ENCODE measurements at places on chromosomes 3 and 15.
A peak's percentile ranks its signal among the peaks of the same experiment; 100 is the strongest.

GRCh38 chr3:11164607-11165006 is 10.3 kb downstream of the HRH1 start:
- DNase-seq = no peak

- no peak for DNase-seq
Measured at GRCh38 chr15:66912441-66912840, 153.0 kb upstream of the SMAD3 start.

DNA sequence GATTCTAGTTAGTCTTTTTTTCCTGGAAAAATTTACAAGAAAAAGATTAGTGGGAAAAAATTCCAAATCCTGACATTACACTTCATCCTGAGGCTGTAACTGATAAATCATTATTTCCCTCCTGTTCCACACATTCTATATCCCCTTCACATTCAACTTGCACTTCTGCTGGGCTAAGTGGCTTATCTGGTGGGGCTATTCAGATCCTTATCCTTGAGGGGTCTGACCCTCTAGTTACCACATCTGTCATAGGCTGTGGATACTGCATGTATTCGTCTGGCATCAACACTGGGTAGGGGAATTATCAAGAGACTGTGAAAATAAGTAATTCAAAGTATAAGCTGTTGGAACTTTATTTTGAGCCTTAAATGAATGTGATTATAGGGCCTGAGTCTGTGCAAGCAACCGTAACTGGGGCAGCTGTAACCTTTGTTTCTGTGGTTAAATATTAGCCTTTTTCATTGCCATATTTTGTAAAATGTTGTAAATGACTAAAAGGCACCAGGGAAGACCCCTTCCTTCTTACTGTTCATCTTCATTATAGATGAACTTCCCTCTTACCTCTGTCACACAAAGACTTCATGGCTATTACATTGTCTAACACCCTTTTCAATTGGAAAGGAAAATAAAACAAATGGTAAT is 28.0 kb upstream of the TEX9 start:
- no peak for DNase-seq

- DNase-seq = no peak
Measured at GRCh38 chr3:166052440-166052839, 215.2 kb upstream of the BCHE start.

GRCh38 chr3:31486865-31487533 is 45.7 kb upstream of the STT3B start:
- no peak for DNase-seq

DNA sequence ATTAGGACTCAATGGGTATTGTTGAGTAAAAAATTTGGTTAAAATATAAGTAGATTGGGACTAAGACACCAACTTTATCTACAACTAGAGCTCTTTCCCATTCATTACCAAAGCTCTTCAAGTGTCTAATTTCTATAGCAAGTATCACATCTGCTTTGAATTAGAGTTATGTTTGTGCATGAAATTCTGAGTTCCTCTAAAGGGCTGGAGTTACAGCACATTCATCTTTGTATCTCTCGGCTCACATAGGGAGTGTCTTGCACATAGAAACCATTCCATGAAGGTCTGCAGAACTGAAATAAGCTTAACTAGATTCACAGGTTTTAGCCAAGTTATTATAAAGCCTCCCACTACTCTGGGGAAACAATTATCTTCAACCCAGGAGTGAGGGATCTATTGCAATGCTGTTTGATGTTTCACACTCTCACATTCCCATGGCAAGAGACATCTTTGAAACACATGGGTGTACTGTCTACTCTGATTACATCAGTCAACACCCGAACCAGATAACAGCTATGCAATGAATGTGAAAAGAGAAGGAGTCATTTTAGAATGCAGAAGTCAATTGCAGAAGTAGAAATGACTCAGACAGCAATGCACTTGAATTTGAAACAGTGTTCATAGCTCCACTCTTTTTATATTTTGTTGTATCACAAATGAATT is 93.1 kb upstream of the KBTBD8 start:
- DNase-seq = no peak

DNA sequence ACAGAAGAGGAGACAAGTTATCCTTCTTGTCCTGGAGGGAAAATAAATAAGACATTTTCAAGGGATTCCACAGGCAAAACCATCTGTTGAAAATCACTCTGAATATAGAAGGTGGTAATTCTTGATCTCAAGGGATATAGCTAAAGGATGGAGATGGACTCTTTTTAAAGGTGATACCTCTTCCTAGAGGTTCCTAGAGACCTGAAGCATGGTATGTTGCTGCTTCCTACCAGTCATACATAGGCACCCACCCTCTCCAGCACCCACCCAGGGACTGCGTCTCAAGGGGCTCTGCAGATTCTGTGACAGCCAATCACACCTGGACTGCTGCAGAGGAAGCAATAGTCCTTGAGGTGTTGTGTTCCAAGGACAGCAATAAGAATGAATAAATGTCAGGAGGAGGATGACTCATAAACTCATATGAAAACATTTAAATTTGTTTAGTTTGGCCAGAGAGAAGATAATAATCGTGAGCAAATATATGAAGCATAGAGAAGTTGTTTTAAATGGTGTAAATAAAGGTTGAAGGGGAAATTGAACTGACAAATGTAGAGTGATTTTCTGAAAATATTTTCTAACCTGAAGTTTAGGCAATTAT is 741.6 kb upstream of the CBLB start:
- no peak for DNase-seq

GRCh38 chr3:37712918-37713817 is 148.5 kb upstream of the CTDSPL start:
- DNase-seq = no peak

DNA sequence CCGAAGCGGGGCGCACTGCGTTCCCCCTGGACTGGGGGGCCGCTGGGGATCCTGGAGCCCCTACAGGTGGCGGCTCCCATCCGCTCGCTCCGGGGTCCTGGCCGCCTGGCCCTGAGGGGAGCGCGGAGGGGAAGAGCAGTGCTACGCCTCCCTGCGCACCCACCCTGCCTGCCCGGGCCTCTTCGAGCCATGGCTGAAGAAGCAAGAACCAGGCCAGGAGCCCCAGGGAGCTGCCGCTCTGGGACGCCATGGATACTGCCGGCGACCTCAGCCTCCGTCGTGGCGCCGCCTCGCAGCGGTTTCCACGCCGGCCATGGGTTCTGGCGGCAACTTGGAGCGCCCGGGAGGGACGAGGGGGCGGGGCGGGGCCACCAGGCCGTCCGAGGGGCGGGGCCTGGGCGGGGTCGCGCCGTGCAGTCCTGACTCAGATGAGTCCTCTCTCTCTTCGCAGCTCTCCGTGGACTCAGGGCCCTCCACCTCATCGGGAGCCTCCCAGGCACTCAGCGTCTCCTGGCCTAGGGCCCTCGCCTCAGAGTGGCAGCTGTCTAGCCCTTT is 50.9 kb downstream of the MYL3 start:
- peak; percentile 65 for DNase-seq

DNA sequence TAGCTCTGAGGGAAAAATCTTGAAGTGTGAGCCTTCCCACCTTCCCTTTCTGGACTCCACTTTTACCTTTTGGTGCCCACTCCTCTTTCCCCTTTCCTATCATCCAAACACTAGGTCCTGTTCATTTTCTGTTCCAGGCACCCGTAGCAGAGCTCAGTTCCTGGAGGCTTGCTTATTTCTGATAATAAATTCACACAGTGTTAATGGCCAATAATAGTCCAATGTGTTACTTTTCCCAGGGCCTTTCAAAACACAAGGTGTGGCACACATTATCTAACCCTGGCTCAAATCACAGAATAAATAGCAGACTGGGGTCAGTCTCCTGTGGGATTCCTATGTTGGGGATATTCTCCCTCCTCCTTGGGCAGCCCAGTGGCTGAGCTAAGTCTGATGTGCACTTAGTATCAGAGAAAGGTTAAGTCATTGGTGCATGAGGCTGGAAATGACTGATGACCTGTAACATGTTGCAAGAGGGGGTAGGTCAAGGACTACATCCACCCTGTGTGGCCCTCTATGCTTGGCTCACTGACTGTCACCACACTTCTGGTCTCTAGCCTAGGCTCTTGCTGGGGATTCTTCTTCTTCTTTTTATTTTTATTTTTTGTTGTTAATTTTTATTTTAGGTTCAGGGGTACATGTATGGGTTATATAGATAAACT is 43.7 kb upstream of the ROPN1 start:
- DNase-seq = no peak
